Vagina (tissue), 2 donors: ENCODE measurements at places on chromosomes 3 and 15.

- DNase-seq = no peak
Measured at GRCh38 chr3:86774082-86774691, 216.8 kb downstream of the VGLL3 start.

GRCh38 chr3:193124861-193125260, 116.2 kb upstream of the PLAAT1 start:
- DNase-seq = no peak

DNA sequence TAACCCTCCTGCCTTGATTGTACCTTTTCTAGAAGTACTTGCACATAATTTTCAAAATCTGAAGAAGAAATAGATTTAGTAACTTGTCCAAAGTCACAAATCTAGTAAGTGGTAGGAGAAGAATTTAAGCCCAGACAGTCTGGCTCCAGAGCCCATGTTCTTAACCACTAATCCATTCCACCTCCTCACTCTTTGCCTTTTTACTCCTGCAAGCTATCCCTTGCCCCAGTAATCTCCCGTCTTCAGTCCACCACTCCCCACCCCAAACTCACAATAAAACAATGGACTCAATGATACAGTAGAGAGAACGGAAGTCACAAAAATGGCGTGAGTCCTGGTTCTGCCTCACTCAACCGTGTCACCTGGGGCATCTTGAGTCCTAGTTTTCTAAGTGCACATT, 48.7 kb downstream of the SETMAR start:
- no peak for DNase-seq

GRCh38 chr3:126081618-126082361, 2.1 kb downstream of the SLC41A3 start:
- peak; percentile 97 for DNase-seq

DNA sequence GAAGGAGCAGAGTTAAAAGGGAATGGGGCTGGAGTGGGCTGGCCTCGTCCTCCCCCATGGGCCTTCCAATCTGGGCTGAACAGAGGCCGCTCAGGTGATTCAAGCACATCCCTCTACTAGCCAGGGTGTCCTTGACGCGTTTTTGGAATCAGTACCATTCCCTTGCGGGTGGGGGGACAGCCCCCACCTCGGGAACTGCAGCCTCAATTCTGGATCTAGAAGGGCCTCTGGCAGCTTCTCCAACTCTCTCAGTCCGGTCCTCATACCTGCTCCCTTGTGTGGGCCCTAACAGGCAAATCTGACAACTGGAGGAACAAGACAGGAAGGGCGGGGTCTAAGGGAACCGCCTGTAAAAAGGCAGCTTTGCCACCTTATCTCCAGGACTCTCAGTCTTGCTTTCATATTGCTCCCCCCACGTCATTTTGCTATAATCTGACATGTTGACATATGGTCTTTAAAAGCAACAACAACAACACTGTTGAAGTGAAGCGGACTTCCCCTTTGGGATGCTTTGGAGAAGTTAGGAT, 802 bp upstream of the CHRNB4 start:
- DNase-seq = no peak

GRCh38 chr3:51968883-51969678, 1.8 kb upstream of the PCBP4 start:
- no peak for DNase-seq

DNA sequence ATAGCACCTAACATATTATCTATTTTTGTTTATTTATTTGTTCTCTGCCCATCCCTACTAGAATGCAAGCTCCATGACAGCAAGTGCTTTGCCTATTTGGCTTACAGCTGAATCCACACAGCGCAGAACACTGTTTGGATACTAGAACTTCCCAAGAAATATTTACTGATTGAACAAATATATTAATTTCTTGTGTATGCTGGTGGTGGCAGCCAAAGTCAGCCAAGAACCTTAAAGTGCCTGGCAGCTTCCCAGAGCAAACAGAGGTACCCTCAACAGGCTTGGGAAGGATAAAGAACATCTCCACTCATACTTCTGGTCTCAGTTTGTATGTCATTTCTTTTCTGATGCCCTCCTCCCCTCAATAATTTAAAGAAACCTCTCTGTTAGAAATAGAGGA, 111.8 kb upstream of the SLC25A36 start:
- DNase-seq = no peak
